ENCODE measurements at places on chromosomes 6 and 20.

- no peak for DNase-seq
These were observed at the start of gene CBFA2T2 for GRCh38 chr20:33490023-33490933. TSS of gene CBFA2T2 (plus strand) at chr20:33490096. CDS start at chr20:33490268, 172 bp downstream.

DNA sequence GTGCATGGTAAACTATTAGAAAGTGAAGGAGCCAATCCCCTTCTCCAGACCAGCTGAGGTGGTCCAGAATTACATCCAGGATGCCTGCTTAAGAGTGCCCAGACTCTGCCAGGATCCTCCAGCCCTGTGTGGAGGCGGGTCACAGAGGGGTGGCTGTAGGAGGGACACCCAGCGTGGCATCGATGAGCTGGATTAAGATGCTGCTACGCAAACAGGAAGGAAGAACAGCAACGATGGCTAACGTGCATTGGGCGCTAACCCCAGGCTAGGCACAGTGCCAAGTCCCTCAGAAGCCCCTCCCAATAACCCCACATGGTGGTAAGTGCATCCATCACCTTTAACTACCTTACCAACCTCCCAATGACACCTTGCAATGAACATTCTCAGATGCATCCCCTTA is 63.9 kb upstream of the MRPS10 start:
- no peak for DNase-seq

GRCh38 chr6:53287336-53288225 is 61.2 kb downstream of the ELOVL5 start:
- DNase-seq = no peak

DNA sequence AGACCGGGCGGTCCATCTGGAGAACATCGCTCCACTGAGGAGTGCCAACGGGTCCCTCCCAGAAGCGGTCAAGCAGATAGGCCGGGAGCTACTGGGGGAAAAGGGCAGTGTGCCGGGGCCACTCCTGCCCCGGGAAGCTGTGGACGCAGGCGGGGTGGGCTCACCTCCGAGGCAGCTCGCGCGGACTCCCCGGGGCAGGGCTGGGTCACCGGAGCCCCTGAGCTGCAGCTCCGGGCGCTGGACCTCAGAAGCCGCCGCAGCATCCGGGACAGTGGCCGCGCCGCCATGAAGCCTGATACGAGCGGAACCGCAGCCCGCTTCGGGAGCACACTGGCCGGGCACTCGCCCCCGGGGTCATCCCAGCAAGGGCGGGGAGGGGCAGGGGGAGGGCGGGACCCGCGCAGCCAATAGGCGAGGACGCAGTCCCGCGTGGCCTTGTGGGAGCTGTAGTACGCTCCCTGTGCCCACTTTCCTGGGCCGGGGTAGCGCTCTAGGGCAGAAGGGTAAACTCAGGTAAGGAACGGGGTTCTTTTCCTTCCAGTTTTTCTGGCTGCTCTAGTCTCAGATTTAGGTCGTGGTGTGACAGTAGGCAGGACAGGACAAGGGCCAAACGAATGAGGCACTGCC is at the start of gene MOCS1:
Gene MOCS1, minus strand, starts transcription at position 332 of the 627 bp plus-strand sequence. Its CDS starts 45 bp downstream, at position 287.
- DNase-seq = peak; percentile 14

- DNase-seq = no peak
These were observed 38.7 kb downstream of the PRR18 start for GRCh38 chr6:166269301-166270039.

GRCh38 chr6:116465246-116465645 is 4.1 kb downstream of the CALHM6 start:
- no peak for DNase-seq

GRCh38 chr20:8152183-8152582 is 20.1 kb downstream of the PLCB1 start:
- no peak for DNase-seq

DNA sequence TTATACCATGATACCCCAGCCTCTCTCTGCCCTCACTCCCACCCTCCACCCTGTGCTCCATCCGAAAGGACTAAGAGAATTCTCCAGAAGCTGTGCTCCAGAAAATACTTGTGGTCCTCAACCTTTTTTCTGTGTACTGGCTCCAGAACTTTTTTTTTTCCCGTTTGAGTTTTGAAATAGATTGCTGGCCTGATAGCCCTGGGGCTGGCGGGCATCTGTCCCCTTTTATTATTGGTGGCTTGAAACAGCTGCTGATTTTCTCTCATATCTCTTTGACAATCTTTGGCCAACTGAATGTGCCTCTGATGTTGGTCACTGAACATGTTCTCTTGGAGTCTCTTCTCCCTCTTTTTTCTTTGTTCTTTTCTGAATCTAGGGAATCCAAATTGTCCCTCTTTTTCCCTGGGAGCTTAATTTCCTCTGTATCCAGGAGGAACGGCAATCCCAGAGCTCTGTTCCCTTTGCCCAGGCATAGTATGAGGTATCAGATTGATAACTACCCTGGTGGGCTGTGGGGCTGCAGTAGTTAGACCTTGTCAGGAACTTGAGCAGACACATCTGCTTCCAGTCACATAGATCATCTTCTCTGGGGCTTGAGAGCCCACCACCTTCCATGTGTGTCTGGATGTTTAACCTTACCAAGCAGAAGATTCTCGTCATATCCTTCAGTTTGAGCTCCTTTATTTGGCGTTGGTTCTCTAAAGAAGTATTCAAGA is 1.6 kb downstream of the PPARD start:
- no peak for DNase-seq

- DNase-seq = no peak
These were observed 24.5 kb downstream of the CHMP4B start for GRCh38 chr20:33835615-33836172.

- no peak for DNase-seq
These were observed 30.5 kb downstream of the GRM4 start for GRCh38 chr6:34115403-34115795.

DNA sequence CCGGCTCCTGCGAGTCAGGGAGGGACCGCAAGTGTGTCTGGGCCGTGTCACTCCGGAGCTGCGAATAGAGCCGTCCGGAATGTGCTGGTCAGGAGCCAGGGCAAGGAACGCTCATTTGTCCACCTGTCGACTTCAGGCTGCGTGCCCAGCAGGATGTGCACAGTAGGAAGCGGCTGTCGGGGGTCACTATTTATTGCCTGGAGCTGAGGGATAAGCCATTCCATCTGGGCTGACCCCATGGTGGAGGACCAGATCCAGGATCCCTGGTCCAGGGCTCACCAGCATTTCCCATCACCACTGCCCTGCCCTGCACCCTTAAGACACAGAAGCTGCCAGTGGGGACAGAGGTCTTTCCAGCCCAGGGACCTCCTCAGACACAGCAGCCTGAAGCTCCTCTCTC is 14.7 kb downstream of the NTSR1 start:
- DNase-seq = no peak

- no peak for DNase-seq
These were observed 93.4 kb downstream of the MBOAT1 start for GRCh38 chr6:20118892-20119291.

- no peak for DNase-seq
These were observed 12.8 kb downstream of the ME1 start for GRCh38 chr6:83417880-83418663.

GRCh38 chr6:151070631-151071051 is 169.1 kb upstream of the AKAP12 start:
- no peak for DNase-seq

DNA sequence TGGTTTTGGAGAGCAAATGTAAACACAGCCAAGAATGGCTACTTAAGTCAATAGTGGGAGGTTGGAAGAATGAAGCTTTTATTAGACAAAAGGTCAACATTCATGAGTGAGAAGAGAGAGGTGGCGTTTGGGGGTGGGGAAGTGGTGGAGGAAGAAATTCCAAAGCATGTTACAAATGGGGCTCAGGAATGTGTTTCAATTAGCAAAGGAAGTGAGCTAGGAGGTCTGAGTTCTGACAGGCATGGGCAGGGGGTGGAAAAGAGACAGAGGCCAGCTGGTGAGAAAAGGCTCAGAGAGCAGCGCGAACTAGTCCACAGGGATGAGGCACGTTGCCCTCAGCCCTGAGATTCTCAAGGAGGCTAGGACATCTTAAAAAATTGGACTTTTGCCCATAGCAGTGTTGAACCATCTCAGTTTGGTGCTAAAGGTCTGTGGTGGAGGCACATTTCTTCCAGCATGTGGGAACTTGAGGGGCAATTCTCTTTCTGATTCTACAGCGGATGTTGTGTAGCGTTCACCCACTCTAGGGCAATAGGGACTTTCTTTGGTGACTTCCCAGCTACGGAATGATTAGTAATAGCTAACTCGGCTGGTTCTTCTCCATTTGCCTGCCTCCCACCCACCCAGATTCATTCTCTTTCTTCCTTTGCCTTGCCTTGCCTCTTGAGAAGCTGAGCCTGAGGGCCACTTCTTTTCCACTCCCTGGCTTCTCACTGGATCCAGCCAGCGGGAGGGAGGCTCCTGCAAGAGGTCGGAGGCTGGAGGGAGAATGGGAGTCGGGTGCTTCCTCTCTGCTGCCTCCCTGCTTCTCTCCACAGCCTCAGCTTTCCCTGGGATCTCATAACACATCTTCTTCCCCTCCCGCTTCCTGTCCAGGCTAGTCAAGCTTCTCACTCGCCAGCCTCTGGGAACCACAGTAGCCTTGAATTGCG is 45.1 kb upstream of the NEDD9 start:
- no peak for DNase-seq

DNA sequence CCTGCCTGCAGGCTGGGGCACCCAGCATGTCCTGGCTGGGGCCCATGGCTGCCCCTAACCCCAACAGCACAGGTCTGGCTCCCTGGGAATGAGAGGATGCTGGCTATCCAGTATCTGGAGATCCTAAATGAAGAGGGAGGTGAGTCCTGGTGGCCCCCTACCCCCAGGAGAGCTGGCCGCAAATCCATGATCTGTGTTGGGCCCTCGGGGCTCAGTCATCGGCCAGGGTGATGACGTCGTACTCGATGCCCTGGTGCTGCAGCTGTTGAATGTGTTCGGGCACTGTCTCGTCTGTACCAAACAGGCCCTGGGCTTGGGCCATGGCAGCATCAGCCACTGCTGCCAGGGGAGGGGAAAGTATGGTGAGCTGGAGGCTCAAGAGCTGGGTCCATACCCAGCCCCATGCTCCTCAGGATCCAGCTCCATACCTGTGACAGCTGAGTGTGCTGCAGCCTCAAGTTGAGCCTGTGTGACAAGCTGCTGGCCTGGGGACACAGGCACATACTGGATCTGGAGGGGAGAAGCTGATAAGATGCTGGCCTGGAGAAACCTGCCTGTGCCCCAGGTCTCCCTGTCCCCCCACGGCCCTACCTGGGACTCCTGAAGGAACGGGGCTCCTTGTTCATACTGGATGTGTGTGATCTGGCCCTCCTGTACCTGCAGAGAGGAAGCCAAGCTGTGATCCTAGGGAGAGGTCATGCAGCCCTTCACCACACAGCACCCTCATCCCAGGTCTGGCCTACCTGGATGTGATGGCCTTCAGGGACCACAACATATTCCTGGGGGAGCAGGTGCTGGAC is 14.5 kb downstream of the PCIF1 start:
- no peak for DNase-seq

GRCh38 chr20:39291301-39291700 is 329.2 kb downstream of the DHX35 start:
- no peak for DNase-seq

DNA sequence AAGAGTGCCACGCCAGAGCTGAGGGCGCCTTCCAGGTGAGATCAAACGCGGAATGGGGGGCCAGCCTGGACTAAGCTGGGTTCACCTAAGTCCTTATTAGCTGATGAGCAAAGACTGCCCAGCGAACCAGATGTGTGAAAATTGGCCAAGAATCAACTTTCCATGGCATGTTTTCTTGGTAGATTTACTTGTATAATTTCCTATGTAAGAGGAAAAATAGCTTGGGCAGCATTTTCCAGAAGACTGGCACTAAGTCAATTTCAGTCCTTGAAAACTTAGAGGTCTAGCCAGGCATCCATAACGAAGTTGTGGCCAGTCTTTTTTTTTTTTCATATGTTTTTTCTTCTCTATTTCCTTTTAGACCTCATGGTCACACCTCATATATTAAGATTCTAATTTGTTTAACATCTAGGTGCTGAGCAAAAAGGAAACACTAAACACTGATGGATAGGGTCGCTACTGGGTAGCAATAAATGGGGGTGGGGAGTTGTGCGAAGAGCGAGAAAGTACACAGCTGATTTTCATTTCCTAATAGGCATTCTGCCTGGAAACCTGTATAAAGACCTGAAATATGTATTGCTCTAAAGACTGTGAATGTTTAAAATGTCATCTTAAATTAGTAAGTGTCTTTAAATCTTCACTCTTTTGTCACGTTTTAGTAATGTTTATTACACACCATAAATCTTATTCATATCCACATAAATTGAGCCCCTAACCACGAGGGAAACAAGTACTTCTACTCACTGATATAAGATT is 188.8 kb downstream of the CD83 start:
- DNase-seq = no peak

- DNase-seq = no peak
These were observed 147.1 kb upstream of the SMLR1 start for GRCh38 chr6:130680116-130680515.

DNA sequence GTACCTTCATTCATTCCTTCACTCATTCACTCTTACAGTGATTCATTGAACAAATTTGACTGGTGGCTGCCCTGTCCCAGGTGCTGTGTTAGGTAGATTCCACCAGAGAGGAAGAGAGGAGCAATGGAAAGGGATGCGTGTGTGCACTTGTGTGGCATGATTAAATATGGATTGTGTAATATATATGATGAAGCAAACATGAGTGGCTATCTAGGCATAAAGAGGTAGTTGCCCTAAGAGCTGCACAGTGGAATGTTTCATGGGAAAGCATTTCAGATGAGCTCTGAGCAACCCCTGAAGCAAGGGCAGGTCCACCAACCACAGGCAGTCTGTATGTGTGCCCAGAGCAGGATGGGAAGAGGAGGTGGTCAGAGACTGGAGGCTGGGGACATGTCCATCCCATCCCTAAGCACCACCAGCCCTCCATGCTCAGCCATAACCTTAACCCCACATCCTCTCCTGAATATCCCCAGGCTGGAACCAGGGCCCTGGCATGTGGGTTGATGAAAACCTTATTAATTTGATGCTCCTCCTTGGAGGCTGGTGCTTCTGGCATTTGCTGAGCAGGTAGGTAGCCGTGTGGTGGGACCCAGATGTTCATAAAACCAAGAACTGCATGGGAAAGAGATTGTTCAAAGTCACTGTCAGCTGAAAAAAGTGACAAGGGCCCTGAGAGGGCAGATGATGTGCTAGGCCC is 226.2 kb downstream of the SYNDIG1 start:
- DNase-seq = no peak

- no peak for DNase-seq
These were observed 7.9 kb upstream of the BHLHE23 start for GRCh38 chr20:63014710-63015109.

GRCh38 chr6:10809098-10809497 is 29.2 kb downstream of the MAK start:
- DNase-seq = no peak

GRCh38 chr6:74280130-74280692 is 584.2 kb downstream of the CD109 start:
- DNase-seq = no peak

Measured in stimulated activated CD4-positive, alpha-beta T cell treated with anti-CD3 and anti-CD28 coated beads, Interleukin-12 subunit alpha, Interleukin-12 subunit beta, amount 100 ng/mL, for 24 hours (primary cell).